ENCODE measurements at places on chromosomes 4 and X.

- DNase-seq = peak; percentile 61
These were observed 123.6 kb upstream of the INTU start for GRCh38 chr4:127509155-127509554.

GRCh38 chr4:118850488-118851173 is 14.7 kb upstream of the SEC24D start:
- DNase-seq = no peak

- no peak for DNase-seq
These were observed 7.6 kb upstream of the DIPK2B start for GRCh38 chrX:45208121-45208856.

- peak; percentile 69 for DNase-seq
These were observed 67.6 kb upstream of the DCLK2 start for GRCh38 chr4:150010525-150011126.

GRCh38 chr4:183553601-183554345 is 48.9 kb downstream of the ING2 start:
- DNase-seq = no peak

GRCh38 chrX:129743821-129744220 is 5.0 kb downstream of the XPNPEP2 start:
- no peak for DNase-seq

GRCh38 chr4:58359590-58359989 is 1249.4 kb upstream of the IGFBP7 start:
- no peak for DNase-seq

DNA sequence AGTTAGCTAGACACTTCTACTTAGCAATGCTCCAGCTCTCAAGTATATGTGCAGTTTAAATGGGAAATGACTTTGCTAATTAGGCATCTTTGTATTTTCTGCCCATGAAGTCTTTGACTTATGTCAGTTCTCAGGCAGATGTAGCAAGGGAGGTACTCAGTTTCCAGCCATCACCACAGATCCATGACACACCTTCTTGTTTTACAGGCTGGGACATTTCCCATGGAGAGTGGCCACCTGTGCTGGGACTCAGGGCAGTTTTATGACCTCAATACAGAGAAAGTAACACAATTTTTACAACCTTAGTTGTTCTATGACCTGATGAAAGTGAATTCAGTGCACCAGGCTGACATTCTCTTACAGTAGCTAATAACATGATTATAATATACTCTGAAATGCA is 280.7 kb upstream of the GK2 start:
- DNase-seq = no peak

DNA sequence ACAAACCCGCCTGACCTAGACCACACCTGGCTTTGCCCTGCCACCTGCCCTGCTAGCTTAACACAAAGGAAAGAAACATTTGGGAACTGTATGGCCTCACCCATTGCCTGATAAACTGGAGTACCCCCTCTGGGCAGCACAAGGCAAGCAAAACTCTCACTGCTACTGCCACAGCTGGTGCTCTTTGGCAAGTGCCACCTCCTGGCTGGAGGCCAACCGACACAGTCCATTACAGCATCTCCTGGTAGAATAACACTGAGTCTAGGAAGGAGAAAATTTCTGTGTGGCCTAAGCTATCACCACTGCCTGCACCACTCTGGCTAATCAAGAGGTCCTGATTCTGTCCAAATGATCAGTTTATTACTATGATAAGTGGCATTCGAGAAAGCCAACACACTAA is 18.9 kb upstream of the SPANXN3 start:
- DNase-seq = no peak

DNA sequence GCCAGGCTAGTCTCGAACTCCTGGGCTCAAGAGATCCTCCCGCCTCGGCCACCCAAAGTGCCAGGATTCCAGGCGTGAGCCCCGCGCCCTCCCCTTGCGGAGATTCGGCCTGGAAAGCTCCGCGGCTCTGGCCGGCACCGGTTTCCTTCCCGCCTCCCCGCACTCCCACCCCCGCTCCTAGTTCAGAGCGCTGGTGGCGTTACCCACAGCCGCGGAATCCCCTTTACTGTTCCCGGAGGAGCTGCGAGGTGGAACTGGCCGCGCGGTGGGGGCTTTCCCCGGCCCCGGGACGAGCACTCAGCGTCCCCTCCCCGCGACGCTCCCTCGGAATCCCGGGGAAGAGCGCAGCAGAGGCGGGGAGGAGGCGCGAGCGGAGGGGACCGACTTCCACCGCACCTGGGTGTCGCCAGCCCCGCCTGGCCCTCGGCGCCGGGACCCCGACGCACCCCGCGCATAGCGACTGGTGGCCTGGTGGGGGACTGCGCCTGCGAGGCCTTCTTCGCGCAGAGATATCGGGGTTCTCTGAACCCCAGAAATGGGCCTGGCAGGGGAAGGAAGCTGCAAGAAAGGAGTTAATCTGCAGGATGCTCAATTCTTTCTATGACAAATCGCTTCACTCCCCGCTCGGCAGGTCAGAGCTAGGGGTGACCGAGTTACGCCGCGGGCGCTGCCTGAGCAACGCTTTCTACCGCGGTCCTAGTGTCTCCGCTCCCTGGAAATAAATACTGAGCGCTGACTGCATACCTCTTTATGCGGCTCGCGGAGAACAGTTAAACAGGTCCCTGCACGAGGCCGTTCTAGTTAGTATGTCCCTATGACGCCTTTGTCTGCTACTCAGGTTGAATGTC is 14.6 kb upstream of the SLC25A4 start:
- no peak for DNase-seq

DNA sequence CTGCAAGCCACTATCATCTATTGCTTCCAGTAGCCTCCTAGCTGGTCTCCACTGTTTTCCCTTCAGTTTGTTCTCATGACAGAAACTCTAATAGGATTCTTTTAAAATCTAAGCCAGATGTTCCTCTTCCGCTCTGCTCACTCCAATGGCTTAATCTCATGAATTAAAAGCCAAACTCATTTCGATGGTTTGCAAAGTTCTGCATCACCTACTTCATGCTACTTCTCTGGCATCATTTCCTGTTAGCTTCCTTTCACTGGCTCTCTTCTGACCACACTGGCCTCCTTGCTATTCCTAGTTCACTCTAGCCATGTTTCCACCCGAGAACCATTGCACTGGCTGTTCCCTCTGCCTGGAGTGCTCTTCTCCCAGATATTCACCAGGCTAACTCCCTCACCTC is 102.0 kb upstream of the LSM6 start:
- peak; percentile 12 for DNase-seq

DNA sequence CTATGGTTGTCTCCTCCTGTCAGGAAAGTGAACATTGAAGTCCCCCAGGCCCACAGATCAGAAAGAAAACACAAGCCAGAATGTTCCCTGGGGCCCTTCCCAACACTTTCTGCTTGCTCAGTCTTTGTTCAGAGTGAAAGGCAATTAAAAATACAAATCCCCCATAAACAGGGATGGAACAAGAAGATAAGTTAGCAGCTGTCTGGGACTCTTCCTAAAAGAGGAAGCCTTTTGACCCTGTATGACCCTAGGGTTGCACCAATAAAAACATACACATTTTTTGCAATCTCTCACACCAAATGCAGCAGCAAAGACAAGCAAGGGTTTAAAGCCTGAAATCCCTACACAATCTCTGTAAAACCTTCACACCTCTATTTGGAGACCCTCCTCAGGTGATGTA is 22.6 kb downstream of the IRF2 start:
- no peak for DNase-seq
